ENCODE measurements at places on chromosomes 3 and 15.

DNA sequence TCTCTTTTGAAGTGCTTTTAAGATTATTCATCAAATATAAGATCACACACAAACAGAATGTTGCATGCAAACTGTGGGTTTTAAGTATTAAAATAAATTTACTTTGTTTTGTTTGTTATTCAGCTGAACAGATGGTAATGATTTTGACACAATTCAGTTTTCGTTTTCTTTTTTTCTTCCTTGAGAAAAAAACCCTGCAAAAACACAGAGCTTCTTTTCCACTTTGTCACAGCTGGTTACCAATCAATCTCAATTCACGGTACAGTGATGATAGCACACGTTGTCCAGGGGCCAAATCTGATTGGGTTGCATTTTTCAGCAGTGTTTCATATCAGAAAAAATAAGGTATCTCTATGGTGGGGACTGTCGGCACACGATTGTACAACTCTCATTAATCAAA lies 473.6 kb downstream of the ROBO2 start:
- no peak for DNase-seq

DNA sequence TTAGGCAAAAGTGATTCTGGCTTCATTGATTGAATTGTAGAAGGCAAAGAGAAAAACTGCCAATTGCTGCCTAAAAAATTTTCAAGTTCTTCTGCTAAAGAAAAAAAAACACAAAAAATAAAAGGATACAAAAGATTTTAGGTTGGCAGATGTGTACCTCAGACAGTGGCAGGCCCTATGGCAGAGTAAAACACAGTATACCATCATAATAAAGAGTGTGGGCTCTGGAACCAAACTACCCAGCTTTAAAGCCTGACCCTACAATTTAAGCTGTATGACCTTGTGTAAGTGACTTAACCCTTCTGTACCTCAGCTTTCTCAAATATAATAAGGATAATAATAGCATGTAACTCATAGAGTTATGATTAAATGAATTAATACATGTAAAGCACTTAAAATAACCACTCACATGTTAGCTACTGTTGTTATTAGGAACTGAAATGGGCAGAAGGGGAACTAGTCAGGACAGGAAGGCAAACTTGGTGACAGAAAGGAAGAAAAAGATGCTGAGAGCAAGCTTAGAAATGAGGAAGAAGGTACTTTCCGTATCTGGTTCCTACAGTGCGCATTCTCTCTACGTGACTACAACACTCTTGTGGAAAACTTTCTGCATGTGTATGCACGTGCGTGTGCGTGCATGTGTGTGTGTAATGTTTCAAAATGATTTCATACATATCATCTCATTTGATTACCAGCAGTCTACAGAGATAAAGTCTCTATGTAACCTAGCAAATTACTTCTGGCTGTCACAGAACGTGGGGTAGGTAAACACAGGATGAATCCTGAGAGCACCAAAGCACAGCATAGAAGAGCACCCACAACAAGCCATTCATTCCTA lies 13.6 kb upstream of the GATM start:
- no peak for DNase-seq

DNA sequence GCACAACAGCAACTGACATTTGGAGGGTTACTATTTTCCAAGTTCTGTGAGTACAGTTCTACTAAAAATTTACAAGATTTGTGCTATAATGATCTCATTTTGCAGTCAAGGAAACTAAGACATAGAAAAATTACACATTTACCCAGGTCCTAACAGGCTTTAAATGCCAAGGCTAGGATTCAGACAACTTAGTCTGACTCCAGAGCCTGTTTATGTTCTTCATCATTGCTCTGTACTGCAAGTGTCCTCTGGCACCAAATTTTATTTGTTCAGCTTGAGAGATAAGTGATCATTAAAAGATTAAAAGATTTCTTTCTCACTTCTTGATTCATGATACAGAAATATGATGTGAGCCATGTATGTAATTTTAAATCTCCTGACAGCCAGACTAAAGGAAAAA lies 290.8 kb downstream of the UBE2E2 start:
- no peak for DNase-seq

DNA sequence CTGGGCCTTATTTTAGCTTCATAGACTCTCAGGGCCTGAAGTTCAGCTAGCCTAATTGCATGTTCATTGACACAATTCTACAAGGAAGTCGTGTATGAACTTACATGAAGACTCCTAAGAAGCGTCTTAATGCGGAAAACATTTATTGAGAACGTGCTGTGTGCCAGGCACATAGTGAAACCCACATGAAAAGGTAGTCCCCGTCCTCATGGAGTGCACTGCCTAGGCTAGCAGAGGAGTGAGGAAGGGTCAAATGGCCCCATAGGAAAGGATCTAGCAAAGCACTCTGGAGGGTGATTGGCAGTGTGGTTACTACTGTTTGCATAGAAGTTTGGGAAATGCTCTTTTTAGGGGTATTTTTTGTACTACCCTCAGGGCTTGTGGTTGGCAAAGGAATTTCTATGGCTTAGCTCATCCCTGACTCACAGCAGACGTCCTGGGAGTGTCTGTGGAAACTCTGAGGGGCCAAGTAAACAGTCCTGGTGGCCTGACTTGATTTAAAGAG lies 854 bp upstream of the NPTN start:
- DNase-seq = no peak

DNA sequence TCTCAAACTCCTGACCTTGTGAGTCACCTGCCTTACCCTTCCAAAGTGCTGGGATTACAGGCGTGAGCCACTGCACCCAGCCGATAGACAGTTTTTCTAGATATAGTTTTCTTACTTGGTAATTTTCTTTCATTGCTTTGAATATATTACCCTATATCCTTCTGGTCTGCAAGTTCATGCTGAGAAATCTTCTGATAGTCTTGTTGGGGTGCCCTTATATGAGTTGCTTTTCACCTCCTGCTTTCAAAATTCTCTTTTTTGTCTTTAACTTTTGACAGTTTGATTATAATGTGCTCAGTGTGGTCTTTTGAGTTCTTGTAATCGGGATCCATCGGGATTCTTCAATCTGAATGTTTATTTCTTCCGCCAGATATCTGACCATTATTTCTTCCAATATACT lies 217.3 kb downstream of the GREM1 start:
- no peak for DNase-seq

DNA sequence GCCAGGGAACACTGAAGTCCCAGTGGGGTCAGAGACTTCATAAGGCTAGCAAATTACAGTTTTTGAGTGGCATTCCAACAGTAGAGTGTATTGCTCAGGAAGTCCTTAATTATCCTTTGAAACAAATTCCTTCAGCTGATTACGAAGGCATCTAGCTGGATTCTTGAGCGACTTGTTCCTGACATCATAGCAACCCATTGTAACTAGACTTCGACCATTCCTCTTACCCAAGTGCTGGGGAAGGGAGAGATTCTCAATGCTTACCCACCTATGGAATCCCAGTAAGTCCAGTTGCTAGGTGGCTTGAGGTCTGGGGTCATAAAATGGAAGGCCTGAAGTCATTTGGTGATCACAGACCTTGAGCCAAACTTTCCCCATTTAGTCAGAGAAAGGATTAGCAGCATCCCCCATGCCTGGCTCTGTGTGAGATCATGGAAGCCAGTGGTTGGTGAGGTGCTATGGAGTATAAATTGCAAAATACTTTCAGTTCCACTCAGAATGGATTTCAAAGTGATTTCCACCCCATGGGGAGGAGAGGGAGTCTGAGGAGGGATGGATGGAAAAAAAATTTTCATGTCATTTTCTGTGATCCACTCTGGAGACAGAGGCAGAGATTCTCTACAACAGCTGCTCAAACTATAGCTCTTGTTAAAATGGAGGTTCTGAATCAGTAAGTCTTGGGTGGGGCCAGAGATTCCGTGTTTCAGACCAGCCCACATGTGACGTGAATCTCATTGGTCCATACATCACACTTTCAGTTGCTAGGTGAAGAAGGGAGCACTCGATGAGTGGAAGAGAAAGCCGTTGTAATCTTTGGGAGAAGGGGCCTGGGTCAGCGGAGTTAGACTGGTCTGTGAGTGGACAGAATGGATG lies 45.7 kb downstream of the CD86 start:
- DNase-seq = no peak

- no peak for DNase-seq
Measured at GRCh38 chr3:149266736-149267135, 45.1 kb upstream of the CP start.

GRCh38 chr15:31206386-31207181 lies 105.1 kb upstream of the TRPM1 start:
- DNase-seq = no peak
